Activated CD8-positive, alpha-beta memory T cell treated with anti-CD3 and anti-CD28 coated beads for 48 hours (primary cell): ENCODE measurements at places on chromosomes 1 and 21.
A peak's percentile ranks its signal among the peaks of the same experiment; 100 is the strongest.

DNA sequence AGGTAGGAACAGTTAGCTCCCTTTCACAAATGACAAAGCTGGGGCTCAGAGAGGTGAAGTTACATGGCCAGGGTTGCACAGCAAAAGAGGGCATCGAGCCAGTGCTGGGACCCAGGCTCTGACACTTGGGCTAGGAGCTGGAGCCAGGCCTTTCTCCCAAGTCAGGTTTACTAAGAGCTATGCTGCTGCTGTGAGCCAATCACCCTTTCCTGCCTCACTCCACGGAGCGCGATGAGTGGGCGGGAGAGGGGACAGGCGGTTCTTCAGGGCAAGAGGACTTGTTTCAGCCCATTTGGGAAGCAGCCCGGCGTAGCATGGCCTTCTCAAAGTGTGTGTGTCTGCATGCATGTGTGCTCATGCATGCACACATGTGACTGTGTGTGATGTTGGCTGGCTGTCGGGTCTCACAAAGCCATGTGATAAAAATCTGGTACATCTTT, 10.6 kb downstream of the ID3 start:
- no peak for DNase-seq

DNA sequence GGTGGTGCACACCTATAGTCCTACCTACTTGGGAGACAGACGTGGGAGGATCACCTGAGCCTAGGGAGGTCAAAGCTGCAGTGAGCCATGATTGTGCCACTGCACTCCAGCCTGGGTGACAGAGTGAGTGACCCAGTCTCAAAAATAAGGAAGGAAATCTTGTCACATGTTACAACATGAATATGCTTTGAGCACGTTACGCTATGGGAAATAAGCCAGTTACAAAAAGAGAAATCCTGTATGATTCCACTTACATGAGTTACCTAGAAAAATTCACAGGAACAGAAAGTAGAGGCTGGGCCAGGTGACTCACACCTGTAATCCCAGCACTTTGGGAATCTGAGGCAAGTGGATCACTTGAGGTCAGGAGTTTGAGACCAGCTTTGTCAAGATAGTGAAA, 6.7 kb upstream of the PADI6 start:
- no peak for DNase-seq

DNA sequence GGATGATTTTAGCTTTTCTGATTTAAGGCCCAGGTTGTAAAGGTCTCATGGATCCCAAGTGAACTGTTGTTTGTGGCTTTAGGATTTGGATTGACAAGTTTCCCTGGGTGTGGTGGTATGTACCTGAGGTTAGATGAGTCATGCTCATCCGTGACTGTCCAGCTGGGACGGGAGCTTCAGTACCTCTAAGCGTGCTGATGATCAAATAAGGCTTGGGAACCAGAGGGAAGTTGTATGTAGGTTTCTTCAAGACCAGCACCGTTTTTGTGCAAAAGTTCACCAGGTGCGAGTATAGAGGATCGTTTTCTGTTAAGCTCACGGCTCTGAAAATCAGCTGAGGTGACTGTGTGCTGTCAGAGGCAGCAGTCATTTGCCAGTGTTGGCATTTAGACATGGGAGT, 19.8 kb downstream of the PLA2G2E start:
- no peak for DNase-seq

GRCh38 chr21:29114765-29115500, 15.5 kb upstream of the MAP3K7CL start:
- DNase-seq: no peak

- DNase-seq: no peak
These were observed 41.5 kb downstream of the COLGALT2 start for GRCh38 chr1:183996040-183996384.

- DNase-seq: no peak
These were observed 5.3 kb downstream of the C1orf159 start for GRCh38 chr1:1110561-1110971.

GRCh38 chr1:32888134-32888533, 1.8 kb downstream of the HPCA start:
- DNase-seq: no peak

GRCh38 chr1:111731956-111732355, 7.2 kb downstream of the INKA2 start:
- no peak for DNase-seq

- DNase-seq: no peak
These were observed 43.7 kb upstream of the MAB21L3 start for GRCh38 chr1:116067566-116067890.

DNA sequence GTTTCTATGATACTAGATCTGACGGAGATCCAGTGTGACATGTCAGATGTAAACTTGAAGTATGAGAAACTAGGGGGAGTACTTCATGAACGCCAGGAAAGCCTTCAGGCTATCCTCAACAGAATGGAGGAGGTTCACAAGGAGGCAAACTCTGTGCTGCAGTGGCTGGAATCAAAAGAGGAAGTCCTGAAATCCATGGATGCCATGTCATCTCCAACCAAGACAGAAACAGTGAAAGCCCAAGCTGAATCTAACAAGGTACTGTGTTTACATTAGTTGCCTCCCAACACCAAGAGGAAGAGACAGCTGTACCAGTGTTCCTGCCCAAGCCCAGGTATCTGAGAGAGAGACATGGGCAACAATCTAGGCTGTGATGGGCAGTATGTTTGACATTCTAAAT, 112.2 kb upstream of the BMP8A start:
- no peak for DNase-seq

DNA sequence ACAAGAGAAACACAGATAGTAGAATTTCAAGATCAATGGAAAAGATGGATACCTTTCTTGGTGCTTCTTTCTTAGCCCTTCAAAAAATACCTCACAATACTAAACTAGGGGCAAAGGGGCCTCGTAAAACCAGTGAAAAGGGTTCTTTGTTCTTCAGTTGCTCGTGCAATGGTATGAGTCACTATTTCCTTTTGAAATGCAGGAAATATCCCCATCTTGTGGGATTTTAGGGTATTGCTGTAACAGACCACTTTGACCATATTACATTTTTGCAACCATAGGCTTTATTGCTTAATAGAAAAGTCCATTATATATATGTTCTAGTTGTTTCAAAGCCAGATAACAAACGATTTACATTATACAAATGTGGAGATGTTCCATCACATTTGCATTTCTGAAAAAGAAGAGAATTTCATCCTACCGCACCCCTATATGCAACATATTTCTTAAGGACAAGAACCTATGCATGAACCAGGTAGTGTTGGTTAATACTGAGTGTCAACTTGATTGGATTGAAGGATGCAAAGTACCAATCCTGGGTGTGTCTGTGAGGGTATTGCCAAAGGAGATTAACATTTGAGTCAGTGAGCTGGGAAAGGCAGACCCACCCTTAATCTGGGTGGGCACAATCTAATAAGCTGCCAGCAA, 88.6 kb upstream of the PKN2 start:
- DNase-seq: no peak

- no peak for DNase-seq
These were observed 517.2 kb upstream of the NR5A2 start for GRCh38 chr1:199510314-199510713.

- DNase-seq: no peak
These were observed 26.2 kb upstream of the CAP1 start for GRCh38 chr1:40014253-40014706.

GRCh38 chr21:42351626-42352440, 1.0 kb upstream of the TFF2 start:
- no peak for DNase-seq

DNA sequence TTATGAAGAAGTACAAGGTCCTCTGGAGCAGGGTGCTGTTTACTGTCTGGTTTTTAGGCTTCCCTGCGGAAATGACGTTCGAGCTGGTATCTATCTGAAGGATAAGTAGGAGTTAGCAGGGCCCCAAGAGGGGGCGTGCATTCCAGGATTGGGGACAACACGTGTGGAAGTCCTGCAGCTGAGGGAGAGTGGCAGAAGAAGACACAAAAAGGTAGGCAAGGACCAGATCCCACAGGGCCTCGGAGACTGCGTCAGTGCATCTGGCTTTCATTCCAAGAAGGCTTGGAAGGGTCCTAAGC, 5.9 kb downstream of the RIMS3 start:
- no peak for DNase-seq

- no peak for DNase-seq
These were observed 128.6 kb downstream of the PCNX2 start for GRCh38 chr1:233166896-233167295.

DNA sequence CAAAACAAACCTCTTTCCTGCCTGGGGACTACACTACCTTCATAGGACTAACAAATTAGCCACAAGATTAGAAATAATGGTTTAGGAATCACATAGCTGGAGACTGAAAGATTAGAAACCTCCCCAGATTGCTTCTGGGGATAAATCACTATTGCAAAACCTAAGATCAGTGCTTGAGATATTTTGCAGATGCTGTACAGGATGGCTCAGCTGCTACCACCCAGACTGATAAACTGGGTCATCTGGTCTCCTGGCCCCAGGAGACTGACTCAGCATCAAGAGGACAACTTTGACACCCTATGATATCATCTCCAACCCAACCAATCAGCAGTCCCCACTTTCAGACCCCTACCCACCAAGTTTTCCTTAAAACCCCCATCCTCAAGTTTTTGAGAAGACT, 137.0 kb downstream of the LRRC53 start:
- DNase-seq: no peak

- no peak for DNase-seq
These were observed 31.4 kb upstream of the S1PR1 start for GRCh38 chr1:101205457-101205856.

DNA sequence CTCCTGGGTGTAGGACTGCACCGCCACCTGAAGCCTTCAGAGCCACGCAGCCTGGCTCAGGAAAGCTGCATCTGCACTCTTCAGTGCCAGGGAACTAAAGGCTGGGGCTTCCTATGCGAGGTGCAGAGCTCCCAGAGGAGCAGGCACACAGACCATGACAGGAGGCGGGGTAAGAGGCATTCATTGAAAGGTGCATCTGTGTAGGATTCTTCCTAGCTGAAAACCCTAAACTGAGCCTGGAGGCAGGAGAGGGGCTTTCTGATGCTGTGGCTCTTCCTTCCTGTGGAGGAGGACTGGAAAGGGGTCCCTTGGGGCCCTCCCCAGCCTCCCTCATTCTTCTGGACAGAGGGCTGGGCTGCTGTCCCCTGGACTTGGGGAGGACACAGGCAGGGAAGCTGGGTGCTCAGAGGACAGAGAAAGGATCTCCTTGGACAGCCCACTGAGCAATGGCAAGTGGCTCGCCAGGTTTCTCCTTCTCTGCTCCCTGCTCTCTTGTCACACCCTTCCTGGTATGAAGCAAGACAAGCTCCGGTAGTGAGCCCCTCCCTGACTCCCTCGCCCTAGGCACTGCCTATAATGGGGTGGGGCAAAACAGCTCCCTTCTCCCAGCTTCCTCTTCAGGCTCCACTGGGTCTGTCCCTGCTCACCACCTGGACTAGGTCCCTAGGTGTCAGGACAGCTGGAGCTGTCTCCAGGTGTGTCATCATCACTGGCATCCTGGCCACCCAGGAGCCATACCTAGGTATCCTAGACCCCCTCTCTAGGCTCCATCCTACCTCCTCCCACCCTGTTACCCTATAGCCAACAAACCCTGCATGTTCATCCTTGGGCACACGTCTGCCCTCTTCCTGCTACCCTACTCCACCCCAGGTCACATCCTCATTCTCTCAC, 20.0 kb downstream of the S100A6 start:
- no peak for DNase-seq

DNA sequence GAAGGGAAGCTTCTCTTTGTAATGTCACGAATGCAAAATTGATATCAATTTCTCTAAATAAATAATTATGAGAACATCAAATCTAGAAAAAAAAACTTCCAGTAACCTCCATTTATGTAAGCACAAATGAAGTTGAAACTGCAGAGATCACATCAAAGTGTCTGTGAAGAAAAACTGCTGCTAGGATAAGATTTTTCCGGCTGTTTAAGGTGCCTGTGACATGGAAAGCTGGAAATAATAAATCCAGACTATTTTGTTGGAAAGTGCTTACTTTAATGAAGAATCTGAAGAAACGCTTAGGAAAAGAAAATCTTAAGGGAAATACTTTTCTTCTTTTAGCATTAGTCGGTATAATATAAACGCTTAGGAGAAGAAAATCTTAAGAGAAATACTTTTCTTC, 57.0 kb downstream of the CHRM3 start:
- no peak for DNase-seq

GRCh38 chr1:23558872-23559135, 497 bp downstream of the ID3 start:
- DNase-seq: no peak

GRCh38 chr1:181141431-181141910, 53.0 kb downstream of the IER5 start:
- peak; percentile 53 for DNase-seq
